ENCODE measurements at places on chromosomes 11 and 22.

DNA sequence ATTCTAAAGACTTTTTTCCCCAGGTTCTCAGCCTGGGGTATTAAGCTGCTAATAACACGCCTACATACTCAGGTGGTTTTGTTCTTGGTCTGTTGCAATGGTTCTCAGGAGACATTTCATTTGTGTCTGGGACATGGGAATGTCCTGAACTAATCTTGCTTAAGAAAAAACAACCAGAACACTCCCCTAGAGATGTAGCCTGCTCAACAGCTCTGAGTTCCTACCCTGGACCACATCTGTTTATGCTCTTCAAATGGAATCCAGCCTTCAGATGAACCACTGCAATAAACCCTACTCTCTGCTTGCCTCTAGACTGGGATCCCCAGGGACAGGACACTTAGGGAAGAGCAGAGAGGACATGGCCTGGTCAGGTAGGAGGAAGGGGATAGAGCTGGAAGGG lies 29.9 kb downstream of the RELT start:
- DNase-seq, result no peak

DNA sequence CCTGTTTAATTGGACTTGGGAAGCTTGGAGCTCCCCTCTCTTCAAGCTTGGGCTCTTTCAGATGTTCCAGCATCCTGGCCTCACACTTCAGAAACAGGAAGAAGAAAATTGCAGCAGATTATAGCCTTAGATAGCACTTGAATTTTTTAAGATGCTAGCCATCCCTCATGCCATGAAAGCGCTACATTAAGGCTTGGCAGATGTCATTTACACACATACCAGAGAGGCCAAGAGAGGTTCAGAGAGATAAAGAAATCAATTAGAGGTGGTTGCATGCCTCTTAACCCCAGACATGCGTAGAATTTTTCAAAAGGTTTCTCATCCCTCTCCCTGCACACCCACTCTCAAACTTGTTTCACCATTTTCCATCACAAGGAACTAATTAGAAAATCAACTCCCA lies 31.9 kb upstream of the DBX1 start:
- no peak for DNase-seq

GRCh38 chr11:64181506-64182411 lies 4.2 kb upstream of the STIP1 start:
- peak; percentile 79 for DNase-seq

GRCh38 chr11:130166457-130166784 lies 6.8 kb downstream of the ST14 start:
- no peak for DNase-seq

- DNase-seq, result no peak
Measured at GRCh38 chr11:119207415-119207960, 1.3 kb downstream of the CBL start.

Data from NCI-H510A (cell line).